Smooth muscle cell of bladder (primary cell): ENCODE measurements at places on chromosomes 11 and 22. TPM values are rescaled to one million over a fixed set of nuclear protein-coding genes. Genes with fewer than 3 reads are reported as not detected.

Gene OR8G5
- not detected in 2 replicates for total RNA-seq

Gene MS4A6A
- not detected in 2 replicates for total RNA-seq

Gene OR8D1
- total RNA-seq = not detected in 2 replicates

Gene TESMIN
- under 0.01 TPM in 1 of 2 replicates, not detected in the other for total RNA-seq

Gene ZNF215
- 3.1 and 4.3 TPM in 2 replicates for total RNA-seq

Gene EFEMP2
- 72.7 and 94.0 TPM in 2 replicates for total RNA-seq

Gene LRP4
- total RNA-seq = 2.0 and 3.9 TPM in 2 replicates

Gene SAA4
- not detected in 2 replicates for total RNA-seq

Gene PDXP
- 3.6 and 6.7 TPM in 2 replicates for total RNA-seq

Gene SYT13
- not detected in 2 replicates for total RNA-seq

Gene YPEL4
- total RNA-seq = 1.4 and 1.6 TPM in 2 replicates

Gene APOC3
- total RNA-seq = not detected in 2 replicates

Gene CRACR2B
- 0.14 and 0.65 TPM in 2 replicates for total RNA-seq

Gene KLHL35
- 2.4 and 3.0 TPM in 2 replicates for total RNA-seq

Gene TBX10
- not detected in 2 replicates for total RNA-seq

Gene C1QTNF5
- total RNA-seq = 17.5 and 34.5 TPM in 2 replicates

Gene SLC22A6
- total RNA-seq = not detected in 2 replicates

Gene CASP12
- 0.09 TPM in 1 of 2 replicates, not detected in the other for total RNA-seq

Gene NOX4
- under 0.01 and 0.92 TPM in 2 replicates for total RNA-seq

Gene C11orf86
- total RNA-seq = 0.28 TPM in 2 replicates

Gene PHLDB1
- total RNA-seq = 48.4 and 108 TPM in 2 replicates

Gene OR10A6
- total RNA-seq = not detected in 2 replicates

Gene SCO2
- total RNA-seq = 0.57 and 1.6 TPM in 2 replicates

Gene PHETA2
- 15.8 and 21.5 TPM in 2 replicates for total RNA-seq

Gene KLHDC7B
- total RNA-seq = 0.28 TPM in 2 replicates

Gene RBMXL2
- not detected in 2 replicates for total RNA-seq

Gene SCT
- total RNA-seq = not detected in 2 replicates

Gene GRAP2
- under 0.01 TPM in 1 of 2 replicates, not detected in the other for total RNA-seq

Gene PTPRJ
- 11.1 and 14.2 TPM in 2 replicates for total RNA-seq

Gene CFAP300
- 11.0 and 12.1 TPM in 2 replicates for total RNA-seq

Gene CNIH2
- 0.28 TPM in 1 of 2 replicates, not detected in the other for total RNA-seq

Gene TMEM126B
- 42.4 and 43.5 TPM in 2 replicates for total RNA-seq

Gene ZP1
- 0.55 and 1.00 TPM in 2 replicates for total RNA-seq

Gene LRRC4C
- 0.09 and 0.14 TPM in 2 replicates for total RNA-seq

Gene CD44
- 225 and 339 TPM in 2 replicates for total RNA-seq

Gene OR52H1
- 0.43 and 0.65 TPM in 2 replicates for total RNA-seq

Gene OR51B5
- total RNA-seq = 0.18 and 0.28 TPM in 2 replicates

Gene LMO2
- 0.09 and 0.14 TPM in 2 replicates for total RNA-seq

Gene OR51F2
- total RNA-seq = not detected in 2 replicates

Gene DCHS1
- 2.0 and 5.2 TPM in 2 replicates for total RNA-seq

Gene PRDM10
- 2.4 and 2.9 TPM in 2 replicates for total RNA-seq

Gene TRIM51
- not detected in 2 replicates for total RNA-seq

Gene TRIM29
- 0.57 and 1.1 TPM in 2 replicates for total RNA-seq

Gene C11orf97
- total RNA-seq = not detected in 2 replicates

Gene KCNC1
- total RNA-seq = not detected in 2 replicates

Gene CHRM1
- total RNA-seq = not detected in 2 replicates

Gene P2RX6
- total RNA-seq = 2.6 and 2.8 TPM in 2 replicates

Gene GRAMD1B
- total RNA-seq = 0.71 and 0.83 TPM in 2 replicates

Gene POU2F3
- 0.09 TPM in 1 of 2 replicates, not detected in the other for total RNA-seq
